ENCODE measurements at places on chromosomes 4 and X.

DNA sequence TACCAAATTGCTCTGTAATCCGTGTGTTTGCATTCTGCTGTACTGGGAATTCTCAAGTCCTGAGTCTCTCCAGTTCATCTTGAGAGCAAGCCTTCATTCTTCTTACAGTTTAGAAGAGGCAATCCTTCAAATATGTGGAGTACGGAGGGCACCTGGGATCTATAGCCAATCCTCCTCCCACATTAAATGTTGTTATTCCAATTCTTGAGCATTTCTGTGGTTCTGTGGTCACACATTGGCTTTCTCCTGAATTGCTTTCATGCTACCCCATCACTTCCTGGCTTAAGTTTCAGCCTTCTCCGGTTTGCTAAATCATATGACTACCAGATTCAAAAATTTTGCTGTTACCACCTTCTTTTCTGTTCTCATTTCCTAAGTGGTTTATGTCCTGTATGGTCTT lies 611.1 kb downstream of the PCDH19 start:
- no peak for DNase-seq

- no peak for DNase-seq
Observed at GRCh38 chr4:183185018-183185417, 86.0 kb downstream of the WWC2 start.

DNA sequence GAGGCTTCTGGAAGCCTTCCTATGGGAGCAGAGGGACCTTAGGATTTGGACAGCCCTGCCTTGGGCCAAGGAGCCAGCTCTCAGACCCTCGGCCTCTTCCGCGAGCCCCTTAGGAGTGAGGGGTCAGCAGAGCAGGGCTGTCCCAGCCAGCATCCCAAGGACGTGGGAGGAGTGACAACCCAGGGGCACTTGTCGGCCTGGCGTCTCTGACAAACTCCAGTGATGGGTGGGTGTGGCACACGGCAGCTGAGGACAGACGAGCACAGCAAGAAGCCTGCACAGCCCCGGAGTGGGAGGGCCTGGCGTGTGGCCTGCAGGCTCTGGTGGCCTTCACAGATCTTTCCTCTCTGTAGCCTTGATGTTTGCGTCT lies 11.6 kb upstream of the TNIP2 start:
- DNase-seq = no peak

DNA sequence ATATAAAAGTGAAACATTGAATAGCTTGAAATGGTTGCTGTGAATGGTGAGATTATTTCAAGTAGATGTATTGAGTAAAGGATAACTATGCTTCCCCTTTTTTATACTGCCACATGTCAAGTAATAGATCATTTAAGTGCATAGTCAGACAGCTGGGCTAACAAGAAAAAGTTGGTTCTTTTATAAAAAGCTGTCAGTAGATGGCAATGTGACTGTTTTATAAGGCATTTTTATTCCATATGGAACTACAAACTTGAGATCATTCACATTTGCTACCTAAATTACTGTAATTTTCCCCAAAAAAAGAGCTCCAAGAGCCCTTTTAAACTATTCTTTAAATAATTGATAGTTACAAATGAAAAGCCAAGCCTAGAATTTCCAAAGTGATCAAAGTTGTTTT lies 831.0 kb downstream of the C4orf33 start:
- DNase-seq = no peak

- no peak for DNase-seq
Observed at GRCh38 chr4:79338148-79338547, 12.3 kb upstream of the NAA11 start.

All from activated CD8-positive, alpha-beta memory T cell treated with anti-CD3 and anti-CD28 coated beads for 1 hour (primary cell).